Omental fat pad (tissue), 4 donors: ENCODE measurements at places on chromosomes 2 and 18. TPM values are rescaled to one million over a fixed set of nuclear protein-coding genes. Genes with fewer than 3 reads are reported as not detected.

MSTN gene
- 0.47 TPM for total RNA-seq

LINC00305 gene
- total RNA-seq, result not detected

LYG1 gene
- 1.1 TPM for total RNA-seq

DNA sequence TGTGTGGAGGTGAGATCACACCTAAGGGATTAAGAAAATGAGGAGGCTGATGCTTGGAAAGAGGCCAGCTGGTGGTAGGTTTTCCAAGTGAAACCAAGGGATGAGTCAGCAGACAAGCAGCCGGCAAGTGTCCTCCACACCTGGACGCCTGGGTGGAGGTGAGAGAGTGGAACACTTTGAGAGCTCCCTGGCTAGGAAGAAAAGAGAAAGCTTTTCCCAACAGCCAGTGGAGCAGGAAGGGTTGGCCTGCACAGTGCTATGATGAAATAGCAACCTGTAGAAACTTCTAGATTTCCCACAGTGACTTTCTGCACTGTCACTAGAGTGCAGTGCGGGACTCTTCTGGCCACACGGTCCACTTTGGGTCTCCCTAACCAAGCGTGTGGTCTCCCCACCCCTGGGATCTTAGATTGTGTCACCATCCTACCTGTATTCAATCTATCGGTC, 19.6 kb upstream of the IL37 start:
- DNase-seq, result no peak

GRCh38 chr2:145258903-145259579, 739.1 kb upstream of the ZEB2 start:
- DNase-seq, result no peak

DNA sequence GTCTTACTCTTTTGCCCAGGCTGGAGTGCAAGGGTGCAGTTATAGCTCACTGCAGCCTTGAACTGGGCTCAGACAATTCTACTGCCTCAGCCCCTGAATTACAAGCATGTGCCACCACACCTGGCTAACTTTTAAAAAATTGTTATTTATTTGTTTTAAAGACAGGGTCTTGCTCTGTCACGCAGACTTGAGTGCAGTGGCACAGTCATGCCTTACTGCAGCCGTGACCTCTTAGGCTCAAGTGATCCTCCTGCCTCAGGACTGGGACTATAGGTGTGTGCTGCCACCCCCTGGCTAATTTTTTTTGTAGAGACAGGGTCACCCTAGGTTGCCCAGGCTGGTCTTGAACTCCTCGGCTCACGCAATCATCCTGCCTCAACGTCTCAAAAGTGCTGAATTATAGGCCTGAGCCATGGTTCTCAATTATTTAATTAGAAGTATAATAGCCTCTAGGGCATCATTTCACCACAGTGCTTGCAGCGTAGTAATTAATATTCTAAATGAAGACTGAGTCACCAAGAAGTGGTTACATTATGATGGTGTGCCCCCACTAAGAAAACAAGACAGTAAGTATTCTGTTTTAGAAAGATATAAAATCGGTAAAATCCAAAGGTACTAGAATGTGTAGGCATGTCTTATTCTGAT, 69.6 kb downstream of the EML4 start:
- DNase-seq, result no peak
